COLO829 (cell line): ENCODE measurements at places on chromosomes 13 and 19.

DNA sequence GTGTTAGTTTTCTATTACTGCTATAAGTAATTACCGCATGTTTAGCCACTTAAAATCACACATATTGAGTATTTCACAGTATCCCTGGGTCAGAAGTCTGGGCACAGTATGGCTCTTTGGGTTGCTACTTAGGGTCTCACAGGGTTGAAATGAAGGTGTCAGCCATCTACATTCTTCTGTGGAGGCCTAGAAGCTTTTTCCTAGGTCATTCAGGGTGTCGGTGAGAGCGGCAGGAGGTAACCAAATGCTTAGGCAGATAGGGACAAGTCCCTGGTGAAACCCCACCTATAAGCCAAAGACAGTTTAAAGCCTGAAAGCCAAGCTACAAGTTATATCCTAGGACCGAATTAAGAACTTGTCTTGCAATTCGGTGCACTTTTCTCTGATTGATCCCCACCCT, 856.7 kb downstream of the PCDH17 start:
- DNase-seq: no peak

- DNase-seq: no peak
These were observed 935.1 kb downstream of the SLITRK1 start for GRCh38 chr13:82947191-82947621.

- DNase-seq: peak; percentile 1
These were observed 519.9 kb upstream of the SPRY2 start for GRCh38 chr13:80860845-80861244.

- DNase-seq: no peak
These were observed 111.3 kb downstream of the RAB20 start for GRCh38 chr13:110450016-110450900.

- no peak for DNase-seq
These were observed 30.7 kb downstream of the ERICH6B start for GRCh38 chr13:45584816-45585215.

- DNase-seq: no peak
These were observed 1.7 kb downstream of the HIF3A start for GRCh38 chr19:46298479-46299003.

GRCh38 chr19:30029721-30030510, 87.9 kb downstream of the URI1 start:
- peak; percentile 36 for DNase-seq

DNA sequence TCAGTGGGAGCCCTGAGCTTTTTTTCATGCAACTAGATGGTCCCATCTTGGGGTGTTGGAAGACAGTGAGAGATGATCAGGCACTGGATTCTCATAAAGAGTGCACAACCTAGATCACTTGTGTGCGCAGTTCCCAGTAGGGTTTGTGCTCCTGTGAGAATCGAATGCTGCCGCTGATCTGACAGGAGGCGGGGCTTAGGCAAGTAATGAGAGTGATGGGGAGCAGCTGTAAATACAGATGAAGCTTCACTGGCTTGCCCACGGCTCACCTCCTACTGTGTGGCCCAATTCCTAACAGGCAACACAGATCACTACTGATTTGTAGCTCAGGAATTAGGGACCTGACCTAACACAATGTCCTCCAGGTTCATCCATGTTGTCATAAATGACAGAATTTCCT, 43.6 kb upstream of the UBAC2 start:
- DNase-seq: no peak

DNA sequence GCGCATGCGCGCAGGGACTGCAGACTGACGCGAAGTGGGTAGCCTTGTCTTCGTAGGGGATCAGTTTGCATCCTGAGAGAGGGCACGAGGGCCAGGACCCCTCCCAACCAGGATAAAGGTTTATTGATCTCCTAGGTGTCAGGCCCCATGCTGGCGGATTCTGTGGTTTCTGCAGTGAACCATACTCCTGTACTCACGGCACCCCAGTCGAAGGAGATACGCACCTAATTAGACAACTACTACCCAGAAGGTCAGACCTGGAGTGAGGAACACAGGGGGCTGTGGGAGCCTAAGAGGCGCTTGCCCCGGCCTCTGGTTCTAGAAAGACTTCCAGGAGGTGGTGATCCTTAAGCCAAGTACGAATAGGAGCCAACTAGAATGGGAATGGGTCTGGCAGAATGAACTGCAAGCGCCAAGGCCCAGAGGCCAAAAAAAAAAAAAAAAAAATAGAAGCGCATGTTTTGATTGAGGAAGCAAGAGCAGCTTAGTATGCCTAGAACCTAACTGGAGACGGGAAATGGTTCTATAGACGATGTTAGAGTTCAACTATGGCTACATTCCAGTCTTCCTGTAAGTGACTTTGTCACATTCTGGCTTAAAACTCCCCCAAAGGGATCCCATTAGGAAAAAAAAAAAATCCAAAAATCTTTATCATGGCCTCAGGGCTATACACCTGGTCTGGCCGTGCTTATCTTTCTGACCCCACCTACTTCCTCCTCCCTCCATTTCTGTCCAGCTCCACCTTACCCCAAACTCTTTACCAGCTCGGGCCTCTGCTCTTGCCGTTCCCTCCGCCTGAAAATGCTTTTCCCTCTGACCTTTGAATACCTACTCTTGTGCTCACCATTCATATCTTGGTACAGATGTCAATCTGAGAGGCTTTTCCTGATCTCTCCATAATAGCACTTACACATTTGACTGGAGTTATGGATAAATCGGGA, 902 bp upstream of the ZNF428 start:
- DNase-seq: no peak

GRCh38 chr19:33740811-33741396, 55.8 kb upstream of the KCTD15 start:
- peak; percentile 19 for DNase-seq

DNA sequence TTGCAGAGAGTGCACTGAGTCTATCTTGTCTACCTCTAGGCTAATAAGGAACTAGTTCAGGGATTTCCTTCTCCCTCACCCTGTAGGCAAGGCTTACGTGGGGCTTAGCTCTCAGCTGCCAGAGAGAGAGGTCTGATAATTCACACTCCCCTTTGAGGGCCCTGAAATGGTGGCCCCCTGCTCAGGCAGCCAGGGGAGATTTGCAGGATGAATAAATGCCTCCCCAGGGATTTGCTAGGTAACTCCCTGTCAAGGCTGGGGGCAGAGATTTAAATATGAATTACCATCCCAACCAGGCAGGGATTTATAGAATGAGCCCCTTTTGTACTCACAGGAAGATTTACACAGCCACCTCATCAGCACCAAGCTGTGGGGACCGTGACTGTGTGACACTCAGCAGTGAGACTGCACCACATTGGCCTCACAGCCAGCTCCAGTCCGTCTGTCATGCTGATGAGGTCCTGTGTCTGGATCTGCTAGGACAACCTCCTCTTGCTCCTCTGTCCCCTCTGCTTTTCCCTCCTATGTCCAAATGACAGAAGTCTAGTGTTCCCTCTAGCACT, 73.4 kb downstream of the CBY2 start:
- DNase-seq: no peak

DNA sequence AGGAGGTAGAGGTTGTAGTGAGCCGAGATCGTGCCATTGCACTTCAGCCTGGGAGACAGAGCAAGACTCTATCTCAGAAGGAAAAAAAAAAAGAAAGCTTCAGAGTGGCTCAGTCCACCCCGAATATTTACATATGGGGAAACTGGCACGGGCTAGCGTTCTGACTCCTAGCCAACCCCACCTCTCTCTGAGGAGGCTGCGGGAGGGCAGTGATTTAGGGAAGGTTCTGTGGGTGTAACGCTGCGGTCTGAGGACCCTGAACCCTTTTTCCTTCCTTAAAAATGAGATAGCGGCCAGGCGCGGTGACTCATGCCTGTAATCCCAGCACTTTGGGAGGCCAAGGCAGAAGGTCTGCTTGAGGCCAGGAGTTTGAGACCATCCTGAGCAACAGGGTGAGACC, 5.0 kb downstream of the LRRC25 start:
- no peak for DNase-seq

- DNase-seq: no peak
These were observed 121.5 kb downstream of the KL start for GRCh38 chr13:33137721-33138120.
